ENCODE measurements at places on chromosomes 11 and 22.

- no peak for DNase-seq
Measured at GRCh38 chr11:70672991-70673653, 274.8 kb downstream of the CTTN start.

DNA sequence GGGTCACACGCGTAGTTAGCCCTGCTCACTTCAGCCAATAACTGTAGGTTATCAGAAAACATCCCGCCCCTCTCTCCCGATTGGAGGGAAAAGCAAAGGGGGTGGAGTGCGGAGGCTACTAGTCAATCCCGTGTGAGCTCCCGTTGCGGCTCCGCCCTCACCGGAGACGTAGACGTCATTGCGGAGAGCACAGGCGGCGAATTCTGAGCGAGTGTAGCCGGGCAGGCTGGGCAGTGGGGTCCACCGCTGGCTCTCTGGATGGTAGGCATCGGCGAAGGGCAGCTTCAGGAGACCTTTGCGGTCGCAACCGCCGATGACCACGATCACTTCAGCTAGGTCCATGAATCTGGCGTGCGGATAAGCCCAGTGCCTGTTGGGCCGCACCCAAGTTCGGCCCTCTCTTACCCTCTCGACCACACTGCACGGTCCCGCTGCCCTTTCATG is 4.7 kb downstream of the KLHL35 start:
- peak; percentile 73 for DNase-seq

DNA sequence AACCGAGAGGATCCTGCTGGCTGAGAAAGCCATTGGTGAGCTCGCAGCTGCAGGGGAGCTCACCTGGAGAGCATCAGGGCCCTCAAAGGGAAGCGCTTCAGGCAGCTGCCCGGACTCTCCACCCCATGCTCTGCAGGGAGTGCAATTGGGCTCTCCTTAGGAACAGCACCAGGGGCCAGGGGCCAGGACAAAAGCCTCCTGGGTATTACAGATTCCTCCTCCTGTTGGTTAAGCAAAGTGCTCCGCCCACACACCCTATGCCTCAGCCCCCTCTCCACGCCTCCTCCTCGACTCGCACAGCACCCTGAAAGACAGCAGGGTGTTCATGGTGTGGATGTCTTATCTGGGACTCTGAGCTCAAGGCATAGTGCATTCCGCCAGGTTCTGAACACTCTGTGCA is 139.9 kb downstream of the SHANK2 start:
- no peak for DNase-seq

- peak; percentile 55 for DNase-seq
Measured at GRCh38 chr22:31625661-31626426, 36.2 kb downstream of the PISD start.

DNA sequence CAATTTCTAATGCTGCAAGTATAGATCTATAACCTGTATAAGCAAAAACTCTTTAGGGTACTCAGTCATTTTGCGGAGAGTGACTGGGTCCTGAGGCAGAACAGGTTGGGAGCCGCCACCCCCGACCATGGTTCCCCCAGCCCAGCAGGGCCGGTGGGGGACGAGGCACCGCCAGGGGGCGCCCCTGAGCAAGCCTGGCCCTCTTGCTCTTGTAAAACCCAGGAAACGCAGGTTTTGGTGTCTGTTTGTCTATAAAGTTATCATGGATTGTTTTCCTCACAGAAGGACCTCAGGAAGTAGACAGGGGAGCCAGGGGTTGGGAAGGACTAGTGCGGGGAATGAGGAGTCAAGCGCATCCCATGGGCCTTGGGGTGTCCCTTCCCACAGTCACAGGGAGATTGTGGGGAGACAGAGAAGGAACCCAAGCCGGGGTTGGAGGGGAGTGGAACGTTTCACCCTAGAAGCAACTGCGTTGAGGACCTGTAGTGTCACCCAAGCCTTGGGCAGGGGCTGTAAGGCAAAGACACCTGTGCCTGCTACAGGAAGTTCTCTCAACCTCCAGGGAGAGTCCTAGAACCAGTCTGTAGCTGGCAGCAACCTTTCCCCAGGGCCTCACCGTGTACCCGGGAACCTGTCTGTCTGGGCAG is 26.4 kb downstream of the KCTD17 start:
- peak; percentile 24 for DNase-seq

DNA sequence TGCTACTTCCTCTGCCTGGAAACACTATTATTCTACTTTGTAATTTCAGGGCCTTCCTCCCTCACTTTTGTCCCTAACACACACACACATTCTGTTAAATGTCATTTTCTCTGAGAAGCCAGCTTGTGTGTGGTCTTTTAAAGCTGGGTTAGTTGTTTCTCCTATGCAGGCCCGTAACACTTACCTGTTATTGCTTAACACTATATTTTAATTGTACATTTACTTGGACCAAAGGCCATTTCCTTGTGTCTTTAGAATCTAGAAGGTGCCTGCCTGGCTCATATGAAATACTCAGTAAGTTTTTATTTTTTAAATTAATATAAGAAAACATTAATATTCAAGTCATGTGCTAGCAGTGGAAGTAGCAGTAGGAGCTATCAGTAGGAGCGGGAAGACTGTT is 30.6 kb downstream of the FAR1 start:
- no peak for DNase-seq

GRCh38 chr22:44392446-44392921 is 79.7 kb upstream of the SHISAL1 start:
- no peak for DNase-seq

DNA sequence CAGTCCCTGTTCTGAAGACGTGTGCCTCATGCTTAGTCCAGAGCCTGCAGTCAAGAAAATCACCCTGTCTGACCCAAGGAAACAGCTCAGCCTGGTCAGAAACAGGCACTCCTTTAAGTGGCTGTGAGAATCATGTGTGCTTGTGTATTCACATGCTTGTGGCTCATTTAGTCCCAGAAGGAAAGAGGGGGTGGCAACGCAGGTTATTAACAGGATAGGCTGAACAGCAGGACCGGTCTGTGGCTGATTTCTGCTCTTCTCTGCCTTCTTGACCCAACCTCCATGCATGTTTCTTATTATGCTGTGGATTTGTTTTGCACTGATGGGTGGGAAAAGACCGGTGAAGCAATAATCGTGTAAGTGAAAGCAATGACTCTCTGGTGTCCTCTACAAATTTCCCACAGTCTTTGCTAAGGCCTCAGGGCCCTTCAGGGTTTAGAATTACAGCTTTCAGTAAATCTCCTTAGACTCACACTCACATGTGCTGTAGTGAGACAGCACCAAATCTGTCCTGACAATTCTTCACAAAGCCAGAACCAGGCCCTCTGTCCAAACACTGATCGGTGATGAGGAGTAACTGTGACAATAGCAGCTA is 288.1 kb downstream of the ETS1 start:
- peak; percentile 76 for DNase-seq

GRCh38 chr22:44031158-44031952 is 7.3 kb downstream of the PARVB start:
- DNase-seq = no peak

GRCh38 chr11:130611791-130612251 is 163.4 kb downstream of the ADAMTS15 start:
- DNase-seq = peak; percentile 83

DNA sequence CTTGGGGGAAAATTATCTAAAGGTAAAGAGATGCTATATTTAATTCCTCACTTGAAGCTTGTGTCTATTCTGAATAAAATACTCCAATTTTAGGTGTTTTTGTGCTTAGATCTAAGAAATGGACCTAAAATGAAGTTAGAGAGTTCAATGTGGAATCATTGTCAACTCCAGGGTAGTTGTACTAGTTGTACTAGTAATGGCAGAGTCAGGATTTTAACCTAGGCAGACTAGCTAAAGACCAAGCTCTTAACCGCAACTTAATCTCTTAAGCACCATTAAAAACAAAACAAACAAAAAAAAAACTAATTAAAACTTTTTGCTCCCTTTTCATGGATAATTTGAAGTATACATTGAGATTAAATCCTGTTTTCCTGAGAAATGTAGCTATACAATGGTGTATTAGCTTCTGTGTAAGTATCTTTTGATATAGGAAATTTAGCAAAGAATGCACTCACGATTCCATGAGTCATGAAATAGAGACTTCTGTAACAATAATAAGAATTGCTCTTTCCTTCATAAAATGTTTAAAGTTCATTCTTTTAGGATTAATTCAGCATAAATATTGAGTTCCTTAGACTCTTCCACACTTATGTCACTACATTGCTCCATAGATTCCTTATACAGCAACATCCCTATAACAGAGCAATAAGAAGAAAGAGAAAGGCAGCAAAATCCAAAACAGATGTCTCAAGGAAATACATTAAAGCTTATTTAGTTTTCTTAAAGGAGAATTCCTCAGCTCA is 26.5 kb upstream of the SOX6 start:
- DNase-seq = peak; percentile 4

DNA sequence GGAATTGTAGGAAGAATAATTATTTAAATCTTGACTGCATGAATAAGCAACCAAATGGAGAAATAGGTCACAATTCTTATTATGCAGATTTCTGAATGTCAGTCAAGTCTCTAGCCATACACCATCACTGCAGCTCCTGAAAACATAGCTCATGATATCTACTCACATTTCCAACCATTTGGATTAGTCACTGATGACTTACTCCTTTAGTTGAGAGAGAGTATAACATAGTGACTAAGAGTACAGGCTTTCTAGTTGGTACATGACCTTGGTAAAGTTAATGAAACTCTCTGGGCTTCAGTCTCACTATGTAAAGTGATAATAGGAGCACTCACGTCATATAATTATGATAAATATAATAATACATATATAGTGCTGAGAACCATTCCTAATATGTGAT is 265.2 kb downstream of the KCNA4 start:
- DNase-seq = no peak

- no peak for DNase-seq
Measured at GRCh38 chr11:121298774-121299173, 6.2 kb downstream of the SC5D start.

- no peak for DNase-seq
Measured at GRCh38 chr22:45284705-45285262, at the start of gene UPK3A. Gene UPK3A, plus strand, starts transcription at chr22:45284949. Its CDS starts 65 bp downstream, at chr22:45285014.

- DNase-seq = no peak
Measured at GRCh38 chr11:64523456-64524157, 67.4 kb upstream of the SLC22A12 start.

- no peak for DNase-seq
Measured at GRCh38 chr11:46134061-46134460, 12.8 kb upstream of the PHF21A start.

GRCh38 chr11:70637949-70638583 is 239.7 kb downstream of the CTTN start:
- DNase-seq = no peak

GRCh38 chr11:72411623-72412419 is 22.5 kb downstream of the CLPB start:
- DNase-seq = no peak

- no peak for DNase-seq
Measured at GRCh38 chr11:19060629-19061028, at the start of gene MRGPRX2. Gene MRGPRX2, minus strand, starts transcription at chr11:19060717. Its CDS starts 4,315 bp downstream, at chr11:19056402.

- no peak for DNase-seq
Measured at GRCh38 chr11:86638673-86639072, 33.7 kb downstream of the ME3 start.

DNA sequence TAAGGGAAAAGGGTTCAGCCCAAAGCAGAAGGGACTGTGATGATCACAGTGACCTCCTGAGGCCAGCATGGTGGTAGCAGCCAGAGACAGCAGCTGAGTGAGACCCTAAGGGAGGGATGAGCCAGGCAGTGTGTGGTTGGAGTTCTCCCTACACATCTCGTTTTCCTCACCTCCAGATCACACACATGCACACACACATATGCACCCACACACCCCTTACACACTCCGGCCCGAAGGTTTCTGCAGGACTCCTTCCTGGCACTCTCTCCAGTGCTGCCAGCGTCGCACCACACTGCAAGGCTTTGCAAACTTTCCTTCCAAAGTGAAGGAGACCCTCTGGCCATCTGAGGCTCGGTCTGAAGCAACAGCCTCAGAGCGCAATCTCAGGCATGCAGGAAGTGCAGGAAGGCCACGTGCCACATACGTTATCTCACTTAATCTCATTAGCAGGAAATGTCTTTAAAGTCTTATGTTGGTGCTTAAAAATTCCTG is 26.9 kb upstream of the TP53I11 start:
- no peak for DNase-seq

- no peak for DNase-seq
Measured at GRCh38 chr11:133443206-133443747, 89.0 kb downstream of the OPCML start.

DNA sequence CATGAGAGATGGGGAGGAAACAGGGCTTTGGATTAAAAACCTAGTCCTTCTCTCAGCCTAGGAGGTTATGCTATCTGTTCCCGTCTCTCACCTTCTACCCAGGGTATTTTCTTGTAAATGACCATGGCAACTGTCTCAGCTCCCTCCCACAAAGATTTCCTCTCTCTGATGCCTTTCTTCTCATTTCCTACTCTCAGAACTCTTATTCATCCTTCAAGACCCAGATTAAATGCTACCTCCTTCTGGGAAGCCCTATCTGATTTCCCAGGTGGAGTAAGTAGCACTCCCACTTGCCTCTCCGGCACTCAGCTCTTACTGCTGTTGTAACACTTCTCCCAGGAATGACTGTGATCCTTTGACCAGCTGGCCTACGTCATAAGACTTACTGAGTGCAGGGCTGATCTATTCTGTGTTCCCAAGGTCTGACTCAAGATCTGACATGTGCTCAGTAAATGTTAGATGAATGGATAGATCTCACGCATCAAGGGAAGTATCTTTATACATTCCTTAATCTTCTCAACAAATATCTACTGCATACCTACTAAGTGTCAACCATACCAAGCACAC is 175.0 kb downstream of the TENM4 start:
- peak; percentile 61 for DNase-seq

GRCh38 chr11:35144136-35144741 is 5.3 kb downstream of the CD44 start:
- peak; percentile 87 for DNase-seq

GRCh38 chr11:42012271-42012670 is 552.8 kb upstream of the LRRC4C start:
- DNase-seq = no peak

DNA sequence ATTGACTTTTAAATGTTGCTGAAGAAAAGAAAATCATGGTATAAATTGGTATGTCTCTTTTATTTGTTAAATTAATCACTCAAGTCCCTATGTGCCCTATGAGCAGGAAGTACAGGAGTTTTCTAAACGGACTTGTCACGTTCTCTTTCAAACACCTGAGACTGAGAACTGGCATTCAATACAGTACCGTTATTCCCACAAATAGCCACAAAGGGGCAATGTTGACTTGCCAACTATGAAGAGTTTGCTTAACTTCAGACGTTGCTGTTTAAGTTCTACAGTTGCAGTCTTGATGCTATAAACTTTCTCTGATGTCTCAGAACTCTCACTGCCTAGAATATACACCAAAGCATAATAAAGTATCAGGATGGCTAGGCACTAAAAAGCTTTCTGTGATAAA is 7.6 kb downstream of the OR56A1 start:
- DNase-seq = no peak

GRCh38 chr11:32821517-32821916 is 8.2 kb upstream of the PRRG4 start:
- peak; percentile 1 for DNase-seq

DNA sequence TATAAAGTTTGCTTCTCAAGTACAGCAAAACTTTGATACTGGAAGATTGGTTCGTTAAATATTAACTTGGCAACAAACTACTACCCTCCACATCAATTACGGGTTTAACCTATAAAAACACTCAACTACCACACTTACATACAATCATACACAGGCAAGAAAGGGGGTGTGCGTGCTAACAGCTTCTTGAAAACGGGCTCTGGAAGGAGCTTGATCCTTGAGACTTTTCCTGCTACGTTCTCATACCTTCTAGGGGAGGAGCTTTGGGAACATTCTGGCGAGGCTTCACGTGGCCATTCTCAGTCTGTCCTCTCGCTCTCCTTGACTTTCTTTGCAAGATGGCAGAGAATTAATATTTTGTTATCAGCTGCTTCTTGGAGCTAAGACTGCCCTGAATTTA is 6.8 kb upstream of the ESAM start:
- DNase-seq = no peak

GRCh38 chr11:32328392-32328791 is 106.9 kb downstream of the WT1 start:
- no peak for DNase-seq
